ENCODE measurements at places on chromosomes 4 and X. TPM values are rescaled to one million over a fixed set of nuclear protein-coding genes. Genes with fewer than 3 reads are reported as not detected.
A peak's percentile ranks its signal among the peaks of the same experiment; 100 is the strongest.

Gene MAGEA12
- not detected for total RNA-seq

Gene SOX3
- not detected for total RNA-seq

Gene PLAC1
- not detected for total RNA-seq

Gene USP17L19
- not detected for total RNA-seq

- no peak for DNase-seq
These were observed 62.2 kb downstream of the ANXA3 start for GRCh38 chr4:78613522-78614321.

- DNase-seq = no peak
These were observed 2.0 kb upstream of the AP1S2 start for GRCh38 chrX:15856636-15857035.

DNA sequence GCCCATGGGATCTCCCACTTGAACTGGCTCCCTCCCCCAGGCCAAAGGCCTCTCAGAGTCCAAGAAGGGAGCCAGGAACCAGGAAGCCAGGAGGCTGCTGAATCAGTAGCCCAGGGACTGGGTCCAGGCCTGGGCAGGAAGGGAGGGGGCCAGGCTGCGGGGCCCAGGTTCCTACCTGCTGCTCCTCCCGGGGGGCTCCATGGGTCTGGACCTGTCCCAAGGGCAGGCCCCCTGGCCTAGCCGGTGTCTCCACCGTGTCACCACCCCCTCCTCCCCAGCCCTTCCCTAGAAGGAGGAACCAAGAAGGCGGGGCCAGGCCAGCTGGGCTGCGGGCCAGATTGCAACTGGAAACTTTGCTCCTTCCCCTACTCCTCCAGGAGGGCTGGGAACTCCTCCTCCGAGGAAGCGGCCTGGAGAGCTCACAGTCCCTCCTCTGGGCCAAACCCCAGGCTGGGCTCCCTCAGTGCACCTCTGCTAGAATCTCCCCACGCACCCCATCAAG, at the start of gene IQSEC2:
IQSEC2 (minus strand) TSS at position 264 of the 502 bp plus-strand sequence.
- no peak for DNase-seq

GRCh38 chr4:14787894-14788293, 214.4 kb upstream of the CPEB2 start:
- peak; percentile 7 for DNase-seq

DNA sequence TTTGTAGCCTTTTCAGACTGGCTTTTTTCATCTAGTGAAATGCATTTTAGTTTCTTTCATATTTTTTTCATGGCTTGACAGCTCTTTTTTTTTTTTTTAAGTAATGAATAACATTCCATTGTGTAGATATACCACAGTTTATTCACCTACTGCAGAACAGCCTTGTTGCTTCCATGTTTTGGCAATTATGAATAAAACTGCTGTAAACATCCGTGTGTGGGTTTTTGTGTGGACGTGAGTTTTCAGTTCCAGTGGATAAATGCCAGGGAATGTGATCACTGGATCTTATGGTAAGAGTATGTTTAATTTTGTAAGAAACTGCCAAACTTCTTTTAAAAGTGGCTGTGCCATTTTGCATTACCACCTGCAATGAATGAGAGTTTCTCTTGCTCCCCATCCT, 160.8 kb downstream of the SOWAHB start:
- DNase-seq = no peak

DNA sequence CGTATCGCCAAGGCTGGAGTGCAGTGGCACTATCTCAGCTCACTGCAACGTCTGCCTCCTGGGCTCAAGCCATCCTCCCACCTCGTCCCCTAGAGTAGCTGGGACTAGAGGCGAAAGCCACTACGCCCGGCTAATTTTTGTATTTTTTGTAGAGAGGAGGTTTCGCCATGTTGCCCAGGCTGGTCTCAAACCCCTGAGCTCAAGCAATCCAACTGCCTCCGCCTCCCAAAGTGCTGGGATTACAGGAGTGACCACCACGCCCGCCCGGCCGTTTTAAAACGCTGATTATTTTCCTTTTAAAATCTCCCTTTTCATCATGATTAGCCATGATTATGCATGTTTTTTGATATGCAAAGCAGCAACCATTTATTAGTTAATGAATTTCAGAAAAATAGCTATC, 2.2 kb downstream of the N4BP2 start:
- DNase-seq = no peak

DNA sequence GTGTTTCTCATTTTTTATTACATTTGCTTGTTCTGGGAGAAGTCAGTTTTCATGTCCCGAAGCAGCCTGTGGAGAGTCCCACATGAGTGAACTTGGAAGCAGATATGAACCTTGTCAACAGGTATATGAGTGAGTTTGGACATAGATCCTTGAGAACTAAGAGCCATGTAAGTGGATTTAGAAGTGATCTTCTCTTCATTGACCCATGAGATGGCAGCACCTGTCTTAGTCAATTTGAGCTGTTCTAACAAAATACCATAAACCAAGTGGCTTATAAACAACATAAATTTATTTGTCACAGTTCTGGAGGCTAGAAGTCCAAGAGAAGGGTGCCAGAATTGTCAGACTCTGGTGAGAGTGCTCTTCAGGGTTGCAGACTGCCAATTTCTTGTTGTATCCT, 1043.8 kb downstream of the ADGRL3 start:
- no peak for DNase-seq

DNA sequence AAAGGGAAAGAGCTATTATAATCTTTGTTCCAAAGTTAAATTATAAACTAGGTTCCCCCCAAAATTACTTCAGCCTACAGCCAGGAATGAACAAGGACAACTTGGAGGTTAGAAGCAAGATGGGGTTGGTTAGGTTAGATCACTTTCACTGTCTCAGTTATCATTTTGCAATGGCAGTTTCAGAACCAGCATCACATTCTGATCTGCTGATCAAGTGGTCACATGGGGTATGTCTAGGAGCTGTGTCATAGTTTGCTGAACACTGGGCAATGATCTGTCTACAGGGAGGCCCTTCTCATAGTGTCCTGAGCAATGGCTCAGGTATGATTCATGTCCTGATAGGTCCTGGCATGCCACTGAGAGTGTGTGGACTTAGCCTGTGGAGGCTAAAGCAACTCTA, 41.6 kb upstream of the XIAP start:
- DNase-seq = no peak
